ENCODE measurements at places on chromosomes 6 and 20.
A peak's percentile ranks its signal among the peaks of the same experiment; 100 is the strongest.

- no peak for DNase-seq
These were observed 34.0 kb downstream of the MYH7B start for GRCh38 chr20:34989670-34990069.

- no peak for DNase-seq
These were observed 39.4 kb downstream of the ITCH start for GRCh38 chr20:34402461-34402860.

GRCh38 chr6:166911248-166911677 lies 45.1 kb downstream of the RNASET2 start:
- no peak for DNase-seq

- peak; percentile 27 for DNase-seq
These were observed 234.3 kb downstream of the QKI start for GRCh38 chr6:163648868-163649267.

GRCh38 chr20:58155148-58155925 lies 73.1 kb downstream of the ANKRD60 start:
- no peak for DNase-seq

DNA sequence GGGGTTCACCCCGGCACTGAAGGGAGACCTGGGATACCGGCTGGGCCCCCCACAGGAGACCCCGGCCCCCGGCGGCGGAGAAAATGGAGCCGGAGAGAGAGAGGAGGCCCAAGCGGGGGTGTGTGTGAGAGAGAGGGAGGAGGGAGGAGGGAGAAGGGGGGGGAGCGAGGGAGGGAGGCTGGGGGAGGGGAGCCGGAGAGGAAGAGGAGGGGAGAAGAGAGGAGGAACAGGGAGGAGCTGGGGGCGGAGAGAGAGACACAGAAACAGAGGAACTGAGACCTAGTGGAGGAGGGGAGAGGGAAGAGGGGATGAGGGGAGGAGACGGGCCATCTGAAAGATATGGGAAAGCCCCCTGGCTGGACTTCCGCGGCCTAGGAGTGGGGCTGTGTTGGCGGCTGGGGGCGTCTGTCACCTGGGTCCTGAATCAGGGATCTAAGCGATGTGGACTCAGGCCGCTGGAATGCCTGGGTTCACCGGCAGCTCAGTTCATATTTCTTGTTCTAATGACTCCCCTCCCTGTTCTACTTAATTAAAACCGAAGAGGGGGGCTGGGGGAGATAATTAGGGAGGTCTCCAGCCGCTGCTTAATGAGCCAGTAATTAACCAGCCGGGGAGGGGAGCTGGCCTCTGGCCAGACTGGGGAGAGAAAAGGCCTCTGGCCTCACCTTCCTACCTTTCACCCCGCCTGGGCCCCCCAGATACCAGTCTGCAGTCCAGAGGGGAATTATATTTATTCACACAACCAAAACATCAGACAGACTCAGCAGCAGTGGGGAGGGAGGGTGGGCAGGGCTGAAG lies at the start of gene PBX2:
TSS of gene PBX2 (minus strand) at position 149 of the 798 bp plus-strand sequence. CDS start 287 bp downstream, outside the sequence.
- peak; percentile 93 for DNase-seq

GRCh38 chr6:77326029-77326428 lies 137.3 kb downstream of the HTR1B start:
- DNase-seq = no peak

DNA sequence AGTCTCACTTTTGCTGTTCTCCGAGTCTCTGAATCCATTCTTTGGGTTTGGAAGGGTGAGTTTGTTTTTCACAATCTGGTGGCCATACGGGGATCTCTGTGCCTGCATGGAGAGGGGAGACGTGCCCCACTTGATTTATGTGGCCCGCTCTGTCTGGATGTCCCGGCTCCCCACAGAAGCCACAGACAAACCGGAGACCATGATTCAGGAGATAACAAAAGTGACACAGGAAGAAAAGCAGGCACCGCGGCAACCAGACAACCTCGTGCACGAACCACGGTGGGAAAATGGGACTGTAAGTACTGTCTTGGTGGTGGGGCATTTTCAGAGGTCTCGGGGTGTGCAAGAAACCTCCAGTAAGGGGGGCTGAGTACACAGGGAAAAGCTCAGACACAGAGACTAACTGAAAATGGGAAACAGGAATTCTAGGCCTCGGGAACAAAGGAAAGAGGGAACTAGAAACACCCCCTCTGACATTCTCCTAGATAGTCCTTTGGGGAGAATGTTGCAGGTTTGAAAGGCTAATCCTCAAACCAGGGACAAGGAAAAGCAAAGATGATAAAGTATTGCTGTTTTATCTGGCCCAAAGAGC lies 22.1 kb upstream of the ZNF318 start:
- no peak for DNase-seq

DNA sequence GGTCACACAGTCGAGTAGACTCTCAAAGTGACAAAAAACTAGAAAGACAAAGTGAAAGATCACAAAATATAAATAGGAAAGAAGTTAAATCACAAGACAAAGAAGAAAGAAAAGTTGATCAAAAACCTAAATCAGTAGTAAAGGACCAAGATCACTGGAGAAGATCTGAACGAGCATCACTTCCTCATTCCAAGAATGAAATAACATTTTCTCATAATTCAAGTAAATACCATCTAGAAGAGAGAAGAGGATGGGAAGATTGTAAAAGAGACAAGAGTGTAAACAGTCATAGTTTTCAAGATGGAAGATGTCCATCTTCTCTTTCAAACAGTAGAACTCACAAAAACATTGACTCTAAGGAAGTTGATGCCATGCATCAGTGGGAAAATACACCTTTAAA lies 31.6 kb upstream of the GJA10 start:
- DNase-seq = no peak

DNA sequence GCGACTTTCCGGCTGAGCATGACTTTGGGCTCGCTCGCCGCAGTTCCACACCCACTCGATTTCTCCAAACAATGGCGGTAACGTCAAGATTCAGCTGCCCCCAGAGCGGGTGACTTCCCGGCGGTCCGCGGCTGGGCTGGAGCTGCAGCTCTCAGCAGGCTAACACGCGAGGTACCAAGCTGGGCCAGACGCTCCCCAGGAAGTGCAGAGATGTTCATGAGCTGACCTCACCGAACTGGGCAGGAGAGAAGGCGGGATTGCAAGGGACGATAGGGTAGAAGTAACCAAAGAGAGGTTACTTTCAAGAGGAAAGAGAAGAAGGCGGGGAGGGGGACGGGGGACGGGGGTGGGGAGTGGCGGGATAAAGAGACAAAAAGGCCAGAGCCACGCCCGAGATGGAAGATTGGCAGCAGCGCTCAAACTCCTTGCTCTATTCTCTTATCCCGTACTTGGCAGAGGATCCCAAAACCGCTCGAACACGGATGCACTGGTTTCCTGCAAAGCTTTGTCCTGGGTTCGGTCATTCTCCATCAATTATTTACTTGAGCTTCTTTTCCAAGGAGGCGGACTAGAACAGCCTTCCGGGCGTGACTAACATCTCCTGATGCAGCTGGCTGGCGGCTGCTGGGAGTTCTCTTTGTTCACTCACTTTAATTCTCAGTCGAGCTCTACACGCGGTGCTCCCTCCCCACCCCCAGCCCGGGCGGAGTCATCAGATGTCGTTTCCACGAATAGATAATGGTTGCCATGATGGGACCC lies at the start of gene MTCL3:
TSS of gene MTCL3 (minus strand) at position 626 of the 759 bp plus-strand sequence.
- peak; percentile 29 for DNase-seq

- DNase-seq = no peak
These were observed 37.9 kb upstream of the SLC23A2 start for GRCh38 chr20:5039255-5039657.

GRCh38 chr6:167462514-167463312 lies 137.8 kb downstream of the TTLL2 start:
- no peak for DNase-seq

DNA sequence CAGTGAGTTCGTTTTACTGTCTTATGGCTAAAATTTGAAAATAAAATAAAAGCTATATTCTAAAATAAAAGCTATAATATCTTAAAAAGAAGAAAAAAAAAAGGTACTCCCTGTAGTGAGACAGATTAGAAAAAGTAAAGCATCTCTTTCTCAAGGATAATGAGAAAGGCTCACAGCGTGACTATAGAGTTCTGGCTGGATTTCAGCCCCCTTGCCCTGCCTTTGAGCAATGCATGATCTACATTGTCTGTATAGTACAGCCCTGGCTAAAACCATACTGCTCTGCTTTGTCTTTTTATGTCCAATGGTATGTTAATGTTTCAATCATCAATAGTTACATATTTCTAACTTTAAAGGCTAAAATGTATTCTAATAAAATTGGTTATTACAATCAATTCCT lies 91.2 kb downstream of the PRSS35 start:
- DNase-seq = no peak

GRCh38 chr20:10559266-10559665 lies 114.5 kb downstream of the JAG1 start:
- DNase-seq = no peak

DNA sequence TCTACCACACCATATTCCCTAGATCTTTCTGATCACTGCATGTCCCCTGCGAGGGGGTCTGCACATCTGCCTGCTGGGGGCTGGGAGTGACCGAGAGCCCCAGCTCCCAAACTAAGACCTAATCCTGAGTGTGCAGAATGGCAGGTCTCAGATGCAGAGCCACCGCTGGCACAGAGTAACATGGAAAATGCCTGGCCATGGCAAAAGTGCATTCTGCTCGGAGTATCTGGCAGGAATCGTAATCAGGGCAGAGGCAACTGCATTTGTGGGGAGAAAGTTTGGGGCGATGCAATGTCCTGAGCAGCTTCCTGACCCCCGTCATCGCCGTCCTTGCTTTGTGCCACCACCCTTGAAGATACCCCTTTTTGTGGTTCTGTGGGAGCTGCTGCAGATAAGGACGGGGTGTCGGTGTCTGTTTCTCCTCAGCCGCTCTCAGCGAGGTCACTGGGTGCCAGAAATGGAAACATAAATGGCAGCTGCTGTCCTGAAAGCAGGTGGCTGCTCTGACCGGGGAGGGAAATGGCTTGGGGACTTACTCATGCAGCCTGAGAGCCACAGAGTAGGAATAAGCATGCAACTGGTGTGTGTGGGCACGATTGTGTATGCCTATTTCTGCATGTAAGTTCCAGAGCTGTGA lies 157.9 kb downstream of the LY86 start:
- peak; percentile 39 for DNase-seq

DNA sequence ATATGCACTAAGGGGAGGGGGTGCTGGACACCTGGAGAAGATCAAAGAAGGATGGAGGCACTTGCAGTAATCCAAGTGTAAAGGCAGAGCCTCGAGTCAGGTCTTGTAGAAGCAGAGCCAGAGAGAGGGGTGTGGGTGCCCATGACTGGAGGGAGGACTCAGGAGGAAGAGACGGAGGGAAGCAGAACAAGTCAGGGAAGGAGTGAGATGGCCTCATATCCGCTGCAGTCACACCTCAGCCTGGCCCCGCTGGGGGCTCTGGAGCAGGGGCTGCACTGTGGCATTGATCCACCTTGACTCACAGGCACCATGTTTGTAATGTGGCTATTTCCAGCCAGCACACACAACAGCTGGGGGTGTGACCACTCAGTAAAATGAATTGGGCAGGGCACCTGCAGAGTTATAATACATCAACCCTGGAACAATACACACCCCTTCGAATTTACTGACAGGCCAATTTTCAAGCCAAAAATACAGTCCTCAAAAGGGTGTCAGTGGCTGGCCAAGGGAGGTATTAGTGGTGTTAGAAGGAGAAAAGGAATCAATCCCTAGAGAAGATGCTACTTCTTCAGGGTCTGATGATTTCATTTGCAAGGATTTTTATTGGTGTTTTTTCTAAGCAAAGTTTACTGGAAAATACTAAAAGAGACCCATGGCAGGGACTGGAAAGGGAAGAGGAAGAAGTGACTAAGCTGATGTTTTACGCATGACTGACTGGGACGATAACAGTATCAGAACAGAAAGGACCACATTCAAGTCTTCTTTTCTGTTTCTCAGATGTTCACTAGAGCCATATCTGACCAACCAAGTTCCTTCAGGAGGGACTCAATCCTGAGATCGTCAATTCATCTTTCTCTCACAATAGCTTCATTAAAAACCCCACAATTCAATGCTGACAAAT lies 18.9 kb upstream of the NXT1 start:
- no peak for DNase-seq

- no peak for DNase-seq
These were observed 90.5 kb downstream of the SAMD3 start for GRCh38 chr6:130132286-130132701.

GRCh38 chr20:2840967-2841531 lies 504 bp downstream of the VPS16 start:
- peak; percentile 61 for DNase-seq

DNA sequence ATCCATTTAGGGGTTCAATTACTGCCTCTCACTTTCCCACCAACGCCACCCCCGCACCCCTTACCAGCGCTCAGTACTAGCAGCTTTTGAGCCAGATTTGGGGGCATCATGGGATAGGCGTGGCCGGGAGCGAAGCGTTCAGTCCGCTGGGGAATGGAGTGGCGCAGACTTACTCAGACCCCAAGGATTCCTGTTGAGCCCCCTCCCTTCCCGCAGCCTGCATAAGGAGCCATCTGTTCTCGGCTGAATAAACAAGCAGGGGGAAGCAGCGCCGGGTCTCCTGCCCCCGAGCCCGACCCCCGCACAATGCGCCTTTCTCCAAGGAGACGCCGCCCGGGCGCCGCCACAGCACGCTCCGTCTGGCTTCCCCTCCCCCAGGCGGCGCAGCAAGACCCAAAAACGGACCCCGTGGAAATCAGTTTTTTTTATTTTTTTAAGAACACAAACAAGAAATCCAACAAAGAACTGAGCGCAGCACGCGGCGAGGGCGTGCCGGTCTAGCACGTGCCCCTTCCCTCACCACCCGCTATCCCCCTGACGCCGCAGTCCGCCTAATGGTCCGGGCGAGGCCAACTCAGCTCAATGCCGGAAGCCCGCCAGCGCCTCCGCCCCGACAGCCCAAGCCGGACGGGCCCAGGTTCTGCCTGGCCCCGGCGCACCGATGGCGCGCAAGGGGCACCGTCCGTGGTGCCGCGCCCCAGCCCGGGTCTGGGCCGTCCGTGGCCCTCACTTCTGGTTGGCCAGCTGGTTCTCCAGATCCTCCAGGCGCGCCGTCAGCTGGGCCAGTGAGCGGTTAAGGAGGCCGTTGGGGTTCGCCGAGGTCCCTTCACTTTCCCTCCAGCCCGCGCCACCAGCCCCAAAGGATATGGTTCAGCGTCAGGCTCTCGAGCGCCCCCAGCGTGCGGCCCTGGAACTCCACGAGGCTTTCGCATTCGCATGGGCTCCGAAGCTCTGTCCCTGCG lies 13.3 kb upstream of the RBPJL start:
- peak; percentile 78 for DNase-seq

DNA sequence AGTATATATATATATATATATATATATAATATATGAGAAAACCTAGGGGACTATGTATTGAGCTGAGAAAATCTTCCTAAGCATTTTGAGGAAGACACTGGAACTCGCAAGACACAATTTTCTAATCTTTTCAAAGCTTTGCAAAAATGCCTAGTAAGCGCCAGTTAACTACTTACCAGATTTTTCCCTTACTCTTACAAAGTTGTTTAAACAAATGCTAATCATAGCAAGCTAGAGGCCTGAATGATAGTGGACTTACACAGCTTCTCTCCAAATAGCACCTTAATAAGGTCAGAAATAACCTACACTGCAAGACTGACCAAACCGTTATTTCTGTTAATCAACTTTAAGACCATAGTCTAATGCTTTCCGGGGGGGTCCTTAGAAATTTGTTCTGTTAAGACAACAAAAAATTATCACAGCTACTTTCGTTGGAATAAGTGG lies 56.1 kb upstream of the HFE start:
- DNase-seq = no peak

- peak; percentile 68 for DNase-seq
These were observed 351.0 kb downstream of the BCKDHB start for GRCh38 chr6:80457439-80457933.

Data from left ventricle myocardium inferior (tissue), 1 donor.